Adrenal gland (tissue), 19 donors: ENCODE measurements at places on chromosomes 2 and 18. TPM values are rescaled to one million over a fixed set of nuclear protein-coding genes. Genes with fewer than 3 reads are reported as not detected.

Gene RHOB
- total RNA-seq = 299 TPM

Gene WDFY1
- total RNA-seq = 30.9 TPM

Gene PPP1CB
- 109 TPM for total RNA-seq

Gene UNC80
- total RNA-seq = 14.4 TPM

Gene SLC9A2
- not detected for total RNA-seq

Gene NETO1
- total RNA-seq = not detected

Gene SYT4
- total RNA-seq = 0.30 TPM

Gene POTEJ
- total RNA-seq = not detected

Gene PLEK
- total RNA-seq = 18.4 TPM

Gene ASTL
- total RNA-seq = not detected

Gene AP1S3
- 1.0 TPM for total RNA-seq

Gene HYCC2
- 23.8 TPM for total RNA-seq

Gene AMER3
- 0.83 TPM for total RNA-seq

Gene LDLRAD4
- total RNA-seq = 61.6 TPM

Gene KYNU
- total RNA-seq = 6.5 TPM

Gene ALLC
- total RNA-seq = 0.57 TPM

Gene LAMA3
- 6.6 TPM for total RNA-seq

Gene GALR1
- not detected for total RNA-seq

Gene COBLL1
- total RNA-seq = 266 TPM

Gene RND3
- 87.0 TPM for total RNA-seq

Gene NYAP2
- total RNA-seq = 0.67 TPM

Gene HSBP1L1
- 27.9 TPM for total RNA-seq

Gene GAREM1
- total RNA-seq = 32.3 TPM

Gene SLC16A14
- total RNA-seq = 7.3 TPM

Gene SNED1
- 12.5 TPM for total RNA-seq

Gene IL1F10
- total RNA-seq = not detected

Gene PKP4
- 18.7 TPM for total RNA-seq

Gene CD8A
- 1.8 TPM for total RNA-seq

Gene CCBE1
- 7.8 TPM for total RNA-seq

Gene DNAH7
- 2.7 TPM for total RNA-seq

Gene THSD7B
- total RNA-seq = not detected

Gene SEPTIN2
- total RNA-seq = 294 TPM

Gene CFC1
- total RNA-seq = not detected

Gene MTIF2
- 19.4 TPM for total RNA-seq

Gene ZNF804A
- total RNA-seq = 0.26 TPM

Gene TOGARAM2
- total RNA-seq = 0.93 TPM

Gene IL1R1
- total RNA-seq = 93.1 TPM

Gene ERBB4
- 0.11 TPM for total RNA-seq

Gene TMEM200C
- 7.6 TPM for total RNA-seq

Gene APLF
- total RNA-seq = 3.0 TPM

Gene CFAP65
- not detected for total RNA-seq

Gene FBLN7
- 0.50 TPM for total RNA-seq

Gene DPY30
- total RNA-seq = 95.8 TPM

Gene NOL4
- 1.2 TPM for total RNA-seq

Gene TMEM182
- total RNA-seq = 3.8 TPM

Gene GCKR
- total RNA-seq = 12.1 TPM

Gene IL37
- not detected for total RNA-seq

Gene IL1B
- total RNA-seq = 1.5 TPM

Gene NGEF
- 72.9 TPM for total RNA-seq

Gene NEURL3
- 0.11 TPM for total RNA-seq

Gene FHOD3
- total RNA-seq = 48.8 TPM

Gene ACVR1C
- total RNA-seq = 1.0 TPM

Gene CNTNAP5
- total RNA-seq = not detected

Gene IL18RAP
- total RNA-seq = 0.29 TPM

Gene UGT1A8
- total RNA-seq = not detected

Gene SLC38A11
- 0.83 TPM for total RNA-seq

Gene SAG
- total RNA-seq = not detected

Gene ZAP70
- 4.0 TPM for total RNA-seq
